ENCODE measurements at places on chromosomes 16 and 17.

DNA sequence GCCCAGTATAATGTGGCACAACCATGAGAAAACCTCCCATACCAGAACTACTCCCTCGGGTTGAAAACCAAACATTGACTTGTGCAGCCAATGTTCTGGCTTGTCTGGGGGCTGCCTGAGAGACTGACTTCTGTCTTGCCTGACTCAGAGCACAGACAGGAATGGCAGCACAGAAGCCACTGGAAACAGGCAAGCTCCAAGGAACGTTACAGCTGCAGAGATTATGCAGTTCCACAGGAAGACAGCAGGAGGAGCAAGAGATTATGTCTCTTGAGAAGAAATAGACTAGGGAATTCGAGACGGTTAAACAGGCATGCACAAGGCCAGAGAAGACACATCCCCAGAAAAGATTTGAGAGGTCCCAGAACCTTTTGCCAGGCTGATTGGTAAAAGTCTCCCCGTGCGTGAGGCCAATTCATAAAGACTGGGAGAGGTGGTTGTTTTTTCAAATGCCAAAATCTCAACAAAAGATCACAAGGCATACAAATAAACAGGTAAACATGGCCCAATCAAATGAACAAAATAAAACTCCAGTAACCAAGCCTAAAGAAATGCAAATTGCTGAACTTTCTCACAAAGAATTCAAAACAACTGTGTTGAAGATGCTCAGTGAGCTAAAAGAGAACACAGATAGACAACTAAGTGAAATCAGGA lies 90.6 kb upstream of the CDH5 start:
- DNase-seq = no peak

DNA sequence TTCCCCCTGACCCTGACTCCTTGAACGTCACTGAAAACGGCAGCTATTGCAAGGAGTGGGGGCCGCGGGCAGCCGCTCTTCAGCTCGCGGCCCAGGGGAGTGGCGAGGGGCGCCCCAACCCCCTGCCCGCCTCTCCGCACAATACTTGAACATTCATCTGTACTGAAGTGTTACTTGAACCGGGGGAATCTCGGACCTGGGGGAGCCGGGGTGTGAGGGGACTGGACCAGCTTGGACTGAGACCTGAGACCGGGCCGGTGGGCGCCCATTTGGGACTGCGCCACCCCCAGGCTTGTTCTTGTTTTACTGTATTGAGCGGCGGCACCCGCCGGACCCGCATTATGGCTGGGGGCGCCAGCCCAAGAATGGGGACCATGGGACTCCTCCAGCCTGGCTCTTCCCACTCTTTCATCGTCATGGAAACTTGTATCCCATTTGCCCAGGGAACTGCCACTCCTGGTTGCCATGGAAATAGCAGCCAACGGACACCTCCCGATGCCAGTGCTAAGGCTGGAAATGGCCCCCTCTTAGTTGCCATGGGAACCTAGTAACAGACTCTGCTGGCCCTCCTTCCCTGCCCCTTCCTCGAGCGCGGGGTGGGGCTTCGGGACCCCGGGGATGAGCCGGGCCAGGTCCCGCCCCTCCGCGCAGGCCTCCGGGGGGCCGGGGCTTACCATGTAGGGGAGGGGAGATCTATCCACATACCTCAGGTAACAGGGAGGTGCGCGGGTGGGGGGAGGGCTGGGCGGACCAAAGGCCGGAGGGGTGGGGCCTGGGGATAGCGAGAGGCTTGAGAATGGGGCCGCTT lies 805 bp upstream of the ORAI3 start:
- DNase-seq = no peak

DNA sequence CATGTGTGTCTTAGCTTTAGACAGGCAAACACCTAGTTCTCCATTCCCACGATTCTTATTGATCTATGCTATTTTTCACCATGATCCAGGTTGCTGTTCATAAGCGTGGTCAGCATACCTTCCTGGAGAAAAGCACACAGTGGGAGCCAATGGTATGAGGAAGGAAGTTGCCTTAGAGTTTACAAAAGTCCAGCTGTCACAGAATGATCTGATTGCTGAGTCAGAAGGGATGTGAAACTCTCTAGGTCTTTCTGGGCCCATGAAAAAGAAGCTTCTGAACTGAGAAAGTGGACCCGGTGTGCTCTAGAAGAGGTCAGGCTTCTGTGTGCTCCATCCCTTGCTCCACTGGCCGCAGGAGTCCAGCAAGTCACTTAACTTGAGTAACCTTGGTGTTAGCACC lies 71.0 kb upstream of the CCL1 start:
- no peak for DNase-seq

GRCh38 chr16:67441271-67441753 lies 10.4 kb downstream of the HSD11B2 start:
- DNase-seq = no peak

DNA sequence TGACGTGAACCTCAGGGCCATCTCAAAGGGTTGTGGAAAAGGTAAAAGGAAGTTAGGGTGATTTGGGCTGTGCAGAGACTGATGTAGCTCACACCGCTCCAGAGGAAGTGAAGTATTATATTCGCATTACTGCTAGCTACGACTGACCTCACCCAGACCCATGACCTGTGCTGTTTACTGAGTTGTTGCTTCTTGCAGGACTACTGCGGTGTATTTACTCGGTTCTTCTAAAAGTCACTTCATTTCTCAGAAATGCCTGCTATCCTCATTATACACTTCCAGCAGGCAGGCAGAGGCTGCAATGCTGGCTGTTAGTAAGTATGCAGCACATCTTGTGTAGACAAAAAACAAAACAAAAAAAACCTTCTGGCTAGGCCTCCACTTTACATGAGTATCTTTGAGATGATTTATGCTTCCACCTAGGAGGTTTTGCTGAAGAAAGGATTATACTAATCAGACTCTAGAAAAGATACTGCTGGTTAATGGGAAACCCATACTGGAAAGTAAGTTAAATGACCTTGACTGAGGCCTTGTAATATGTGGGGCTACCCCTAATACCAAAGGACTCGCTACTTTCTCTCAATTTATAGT lies 76.0 kb downstream of the CREBBP start:
- no peak for DNase-seq

DNA sequence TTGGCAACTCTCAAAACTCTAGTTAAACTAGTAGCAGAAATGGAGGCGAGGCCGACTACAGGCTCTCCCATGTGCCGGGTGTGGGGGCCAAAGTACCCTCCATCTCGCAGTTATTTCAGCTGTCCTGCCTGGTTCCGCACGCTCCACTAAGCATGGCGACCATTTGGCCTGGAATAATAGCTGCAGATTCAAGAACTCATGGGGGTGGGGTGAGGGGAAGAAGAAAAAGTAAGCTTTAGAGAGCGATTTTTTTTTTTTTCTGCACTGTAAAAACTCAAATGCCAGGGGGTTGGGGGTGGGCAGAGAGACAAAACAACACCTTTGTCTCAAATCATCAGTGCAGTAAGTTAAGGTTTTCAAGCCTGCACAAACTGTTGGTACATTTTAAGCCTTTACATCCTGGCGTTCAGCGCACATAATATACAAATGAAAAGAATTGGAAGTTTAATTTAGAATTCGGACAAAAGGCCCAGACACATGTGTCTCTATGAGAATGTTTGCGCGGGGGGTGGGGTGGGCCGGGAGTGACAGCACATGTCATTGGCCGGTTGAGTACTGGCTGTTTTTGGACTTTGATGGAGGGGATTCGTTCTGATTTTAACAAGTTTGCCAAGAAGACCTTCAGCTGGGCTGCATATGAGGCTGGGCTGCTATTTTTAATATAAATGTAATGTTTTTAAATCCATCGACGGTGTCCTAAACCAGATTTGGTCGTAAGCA lies 694.7 kb upstream of the SALL1 start:
- DNase-seq = no peak
